Osteoblast (primary cell): ENCODE measurements at places on chromosomes 1 and 21. TPM values are rescaled to one million over a fixed set of nuclear protein-coding genes. Genes with fewer than 3 reads are reported as not detected.

DNA sequence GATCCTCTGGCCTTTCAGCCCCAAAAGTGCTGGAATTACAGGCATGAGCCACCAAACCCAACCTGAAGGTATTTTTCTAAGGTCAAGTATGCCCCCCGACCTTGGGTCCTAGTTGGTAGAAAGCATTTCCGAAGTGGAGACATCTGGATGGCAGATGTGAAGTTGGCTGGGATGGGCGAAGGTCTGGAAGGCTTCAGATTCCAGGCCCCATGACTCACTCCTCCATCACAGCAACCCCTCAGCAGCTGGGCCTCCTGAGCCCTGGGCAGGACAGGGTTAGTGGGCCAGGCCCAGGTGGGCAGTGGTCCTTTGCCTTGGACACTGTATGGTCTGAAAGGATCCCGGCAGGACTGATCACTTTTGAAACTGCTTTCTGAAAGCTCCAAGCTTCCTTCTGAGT lies 23.3 kb downstream of the NAV1 start:
- peak; percentile 94 for DNase-seq

DNA sequence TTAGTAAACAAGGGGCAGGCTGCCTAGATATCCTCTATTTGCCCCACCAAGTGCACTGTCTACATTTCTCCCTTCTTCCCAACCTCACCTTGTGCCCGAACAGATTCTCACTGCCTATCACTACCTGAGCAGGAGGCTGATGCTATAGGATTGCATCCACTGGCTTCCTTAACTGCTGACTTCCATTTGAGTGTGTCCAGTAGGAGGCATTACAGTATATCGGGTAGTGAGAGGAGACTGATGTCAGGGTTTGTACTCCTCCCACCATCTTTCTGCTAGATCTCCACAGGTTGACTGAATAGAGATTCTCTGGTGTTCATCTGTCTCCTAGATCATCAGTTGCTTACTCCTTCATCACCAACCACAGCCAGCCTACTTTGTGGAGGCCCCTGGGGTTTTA lies 796.3 kb downstream of the LRRIQ3 start:
- DNase-seq = no peak

Gene KCNJ10
- total RNA-seq = not detected in 2 replicates

- no peak for DNase-seq
Observed at GRCh38 chr1:95067062-95067461, 5.7 kb downstream of the ALG14 start.

DNA sequence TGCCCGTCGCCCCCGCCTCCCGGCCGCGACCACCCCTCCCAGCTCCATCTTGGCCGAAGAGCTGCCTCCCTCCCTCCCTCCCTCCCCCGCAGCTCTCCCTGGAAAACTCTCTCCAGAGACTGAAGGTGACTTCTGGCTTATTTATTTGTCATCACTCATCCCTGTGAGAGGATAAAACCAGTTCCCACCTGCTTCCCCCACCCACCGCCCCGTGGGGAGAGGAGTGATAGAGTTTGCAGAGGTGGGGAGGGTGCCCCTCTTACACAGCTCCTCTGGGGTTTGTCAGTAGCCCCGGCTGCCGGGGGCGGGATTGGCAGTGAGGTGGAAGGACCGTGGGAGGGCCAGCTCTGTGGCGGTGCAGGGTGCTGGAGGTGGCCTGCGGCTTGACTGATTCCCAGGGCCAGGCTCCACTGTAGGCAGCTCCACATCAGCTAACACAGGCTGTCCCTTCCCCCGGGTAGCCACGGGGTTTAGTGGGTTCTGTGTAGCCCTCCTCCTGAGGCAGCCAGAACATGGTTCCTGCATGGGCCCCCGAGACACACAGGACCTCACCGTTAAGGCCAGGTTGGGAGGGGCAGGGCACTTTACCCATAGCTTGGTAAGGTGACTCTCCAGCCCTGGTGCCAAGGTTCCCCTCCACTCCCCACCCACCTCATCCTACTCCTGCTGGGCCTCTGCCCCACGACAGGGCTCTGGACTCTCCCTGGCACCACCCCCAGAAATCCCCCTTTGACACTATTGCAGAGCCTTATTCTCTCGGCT lies 62.2 kb downstream of the ELK4 start:
- peak; percentile 64 for DNase-seq

Gene LEFTY2
- total RNA-seq = not detected in 2 replicates

Gene OLFML2B
- total RNA-seq = 49.9 and 58.9 TPM in 2 replicates

- DNase-seq = peak; percentile 92
Observed at GRCh38 chr1:15975358-15975804, 520 bp downstream of the ZBTB17 start.
